ENCODE measurements at places on chromosomes 11 and 22.

GRCh38 chr22:50621948-50622722 lies 5.8 kb downstream of the ARSA start:
- no peak for DNase-seq

DNA sequence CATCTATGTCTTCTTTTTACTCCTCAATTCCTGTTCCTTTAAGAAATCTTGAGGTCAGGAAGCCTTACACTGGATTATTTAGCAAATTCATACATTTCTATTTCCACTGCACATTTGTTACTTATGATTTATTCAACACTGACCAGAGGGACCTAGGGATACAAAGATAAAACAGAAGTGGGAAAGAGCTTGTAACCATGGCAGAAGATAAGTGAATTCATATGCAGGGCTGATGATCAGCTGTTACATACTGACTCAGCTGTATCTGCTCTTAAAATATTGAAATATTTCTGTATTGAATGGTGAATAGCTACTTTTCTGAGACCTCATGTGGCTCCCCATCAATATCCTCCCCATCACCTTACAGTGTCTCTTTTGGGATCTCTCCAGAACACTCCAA lies 25.2 kb downstream of the HORMAD2 start:
- DNase-seq, result no peak

DNA sequence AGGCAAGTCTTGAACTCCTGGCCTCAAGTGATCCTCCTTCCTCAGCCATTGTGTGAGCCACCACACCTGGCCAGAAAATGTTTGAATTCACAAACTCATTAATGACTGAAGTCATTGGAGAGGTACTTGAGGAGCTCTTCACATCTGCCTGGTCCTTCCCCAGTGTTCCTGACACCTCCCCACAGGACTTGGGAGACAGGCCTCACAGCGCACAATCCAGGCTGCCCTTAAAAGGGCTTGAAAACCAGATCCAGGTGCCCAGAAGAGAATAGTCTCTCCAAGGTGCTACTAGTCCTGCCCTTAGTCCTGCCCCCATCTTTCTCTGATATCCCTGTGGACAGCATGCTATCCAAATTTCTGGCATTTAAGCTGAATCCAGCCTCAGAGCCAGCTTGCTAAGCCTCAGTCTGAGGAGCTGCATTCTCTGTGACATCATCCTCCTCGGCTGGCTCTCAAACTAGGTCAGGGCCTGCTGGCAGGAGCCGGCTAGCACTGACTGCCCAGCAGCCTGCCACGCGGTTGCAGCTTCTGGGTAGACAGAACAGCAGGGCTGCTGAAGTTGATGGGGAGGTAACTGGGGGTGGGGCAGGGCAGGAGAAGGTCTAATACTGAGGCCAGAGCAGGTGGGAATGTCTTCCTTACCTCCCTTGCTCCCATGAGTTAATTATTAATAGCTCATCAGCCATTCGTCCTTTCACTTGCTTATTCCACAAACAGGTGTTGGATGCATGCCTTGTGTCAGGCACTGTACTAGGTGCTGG lies 35.3 kb upstream of the NECTIN1 start:
- DNase-seq, result no peak

DNA sequence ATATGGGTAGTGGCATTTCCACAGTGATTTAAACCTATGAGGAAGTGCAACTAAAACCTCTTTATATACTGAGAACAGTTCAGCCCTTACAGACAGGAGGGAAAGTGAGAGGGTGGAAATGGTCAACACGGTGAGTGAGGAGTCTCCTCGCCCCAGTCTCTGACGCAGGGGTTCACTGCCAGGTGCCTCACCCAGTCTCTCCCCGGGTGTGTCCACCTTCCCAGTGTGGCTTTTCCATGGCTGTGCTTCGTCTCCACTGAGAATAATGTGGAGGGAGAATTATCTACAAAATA lies 116.6 kb upstream of the TOP3B start:
- DNase-seq, result no peak

- no peak for DNase-seq
Measured at GRCh38 chr22:27252282-27253049, 549.1 kb downstream of the MN1 start.

- DNase-seq, result no peak
Measured at GRCh38 chr11:18221274-18221876, 15.2 kb downstream of the SAA4 start.

DNA sequence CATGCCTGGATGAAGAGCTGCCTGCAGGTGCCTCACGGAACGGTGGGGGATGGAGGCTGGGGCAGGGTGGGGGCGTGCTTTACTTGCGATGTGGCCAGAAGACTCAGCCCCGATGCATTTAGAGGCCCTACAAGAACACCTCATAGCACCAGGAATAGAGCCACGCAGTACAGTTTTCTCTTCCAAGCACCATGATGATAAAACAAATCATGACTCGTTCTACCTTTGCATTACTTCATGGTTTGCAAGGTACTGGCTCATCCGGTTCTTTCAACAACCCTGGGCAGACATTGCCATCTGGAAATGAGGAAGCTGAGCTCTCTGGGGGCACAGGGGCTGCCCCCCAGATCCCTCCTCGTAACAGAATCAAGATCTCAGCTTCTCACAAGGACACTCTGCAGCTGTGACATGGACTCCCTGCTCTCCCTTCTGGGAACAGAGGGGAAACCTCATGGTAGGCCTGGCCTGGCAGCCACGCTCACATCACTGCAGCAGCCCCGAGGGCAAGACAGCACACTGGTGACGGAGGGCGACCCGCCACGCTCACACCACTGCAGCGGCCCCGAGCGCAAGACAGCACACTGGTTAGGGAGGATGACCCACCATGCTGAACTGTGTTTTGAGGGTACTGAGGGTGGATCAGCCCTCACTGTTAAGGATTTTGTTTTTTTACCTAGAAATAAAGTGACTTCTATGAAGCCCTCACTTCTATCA lies 46.9 kb downstream of the PHF21B start:
- DNase-seq, result no peak

DNA sequence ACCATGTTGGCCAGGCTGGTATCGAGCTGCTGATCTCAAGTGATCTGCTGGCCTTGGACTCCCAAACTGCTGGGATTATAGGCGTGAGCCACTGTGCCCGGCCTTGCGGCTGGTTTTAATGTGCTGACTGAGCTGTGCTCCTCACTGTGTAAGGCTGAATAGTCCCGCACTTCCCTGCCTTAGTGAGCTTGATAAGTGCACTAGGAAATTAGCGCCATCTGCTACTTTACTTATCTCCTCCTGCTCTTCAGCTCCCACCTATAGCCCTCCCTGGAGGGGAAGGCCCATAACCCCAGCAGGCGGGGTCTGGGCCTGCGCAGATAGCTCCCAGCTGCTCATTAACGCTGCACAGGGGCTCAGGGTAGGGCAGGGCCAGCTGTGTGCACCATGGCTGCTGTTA lies 49.4 kb downstream of the CLMP start:
- peak; percentile 73 for DNase-seq

GRCh38 chr11:125569915-125570621 lies 791 bp downstream of the EI24 start:
- DNase-seq, result no peak

DNA sequence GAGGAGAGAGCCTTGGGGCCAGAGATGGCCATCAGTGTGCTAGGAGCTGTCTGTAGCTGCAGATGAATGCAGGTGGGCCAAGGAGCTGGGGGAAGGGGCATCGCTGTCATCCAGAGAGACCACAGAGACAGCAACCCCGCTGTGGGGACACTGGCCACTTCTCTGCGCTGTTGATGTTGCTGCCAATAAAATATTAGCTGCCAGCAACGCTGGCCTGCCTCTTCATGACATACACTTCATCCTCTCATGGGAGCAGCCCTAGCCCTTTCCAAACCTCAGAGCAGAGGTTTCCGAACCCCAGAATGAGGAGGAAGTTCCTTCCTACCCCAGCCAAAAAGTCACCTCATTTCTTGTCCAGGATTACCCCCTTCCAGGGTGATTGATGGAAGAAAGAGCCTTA lies 106.2 kb downstream of the PARVA start:
- no peak for DNase-seq

DNA sequence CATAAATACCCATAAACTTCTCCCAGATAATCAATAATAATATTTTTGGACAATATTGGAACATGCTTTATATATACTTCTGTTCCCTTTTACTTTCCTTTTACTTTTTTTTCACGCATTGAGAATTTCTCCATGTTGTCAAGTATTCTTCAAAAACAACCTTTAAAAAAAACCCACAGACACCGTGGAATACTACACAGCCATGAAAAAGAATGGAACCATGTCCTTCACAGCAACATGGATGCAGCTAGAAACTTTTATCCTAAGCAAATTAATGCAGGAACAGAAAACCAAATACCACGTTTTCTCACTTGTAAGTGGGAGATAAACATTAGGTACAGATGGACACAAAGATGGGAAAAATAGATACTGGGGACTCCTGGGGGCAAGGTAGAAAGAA lies 854.7 kb downstream of the TBC1D22A start:
- DNase-seq, result no peak

GRCh38 chr11:128399251-128400121 lies 187.9 kb downstream of the ETS1 start:
- no peak for DNase-seq

DNA sequence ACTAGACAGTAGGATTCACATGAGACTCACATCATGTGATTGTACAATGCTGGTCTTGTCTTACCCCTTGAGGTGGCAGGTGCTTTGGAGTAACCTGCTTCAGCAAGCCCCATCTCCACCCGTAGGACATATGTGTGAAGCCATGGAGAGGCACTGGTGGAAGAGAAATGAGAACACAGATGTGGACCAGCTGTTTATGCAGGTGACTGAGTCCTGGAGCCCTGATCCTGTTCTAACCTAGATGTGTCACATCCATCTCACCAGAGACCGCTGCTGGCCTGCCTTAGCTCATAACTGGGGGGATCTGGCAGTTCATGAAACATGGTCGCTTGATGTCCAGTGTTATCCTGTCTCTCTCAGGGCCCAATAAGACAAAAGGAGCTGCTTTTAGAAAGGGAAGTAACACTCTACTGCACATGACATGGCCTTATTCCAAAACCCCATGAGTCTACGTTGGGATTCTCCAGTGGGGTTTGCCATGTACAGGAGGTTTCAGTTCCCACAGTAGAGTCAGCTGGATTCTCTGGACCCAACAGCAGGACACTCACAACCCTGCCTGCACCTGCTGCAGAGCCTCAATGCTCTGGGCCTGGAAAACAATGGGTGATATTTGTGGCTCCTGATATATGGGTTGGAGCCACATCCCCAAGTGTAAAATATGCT lies 62.0 kb downstream of the GGTLC2 start:
- no peak for DNase-seq
